ENCODE measurements at places on chromosomes 16 and 17.
A peak's percentile ranks its signal among the peaks of the same experiment; 100 is the strongest.

DNA sequence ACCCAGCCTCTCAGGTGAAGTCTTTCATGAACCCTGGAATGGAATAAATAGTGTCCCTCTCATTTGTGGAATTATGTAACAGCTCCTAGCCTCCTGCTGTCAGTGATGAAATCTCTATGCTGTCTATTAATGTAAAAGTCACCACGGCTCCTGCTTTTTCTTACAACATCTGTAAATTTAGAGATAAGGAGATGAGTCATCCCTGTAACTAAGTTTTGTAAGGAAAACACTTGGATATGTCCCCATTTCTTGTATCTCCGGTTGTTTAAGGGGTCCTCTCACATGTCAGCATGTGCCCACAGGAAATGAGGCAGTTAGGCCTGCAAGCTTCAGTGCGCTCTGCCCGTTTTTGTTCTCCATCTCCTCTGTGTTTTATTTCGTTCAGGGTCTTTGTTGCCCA lies 2.8 kb upstream of the NAT9 start:
- peak; percentile 79 for DNase-seq

DNA sequence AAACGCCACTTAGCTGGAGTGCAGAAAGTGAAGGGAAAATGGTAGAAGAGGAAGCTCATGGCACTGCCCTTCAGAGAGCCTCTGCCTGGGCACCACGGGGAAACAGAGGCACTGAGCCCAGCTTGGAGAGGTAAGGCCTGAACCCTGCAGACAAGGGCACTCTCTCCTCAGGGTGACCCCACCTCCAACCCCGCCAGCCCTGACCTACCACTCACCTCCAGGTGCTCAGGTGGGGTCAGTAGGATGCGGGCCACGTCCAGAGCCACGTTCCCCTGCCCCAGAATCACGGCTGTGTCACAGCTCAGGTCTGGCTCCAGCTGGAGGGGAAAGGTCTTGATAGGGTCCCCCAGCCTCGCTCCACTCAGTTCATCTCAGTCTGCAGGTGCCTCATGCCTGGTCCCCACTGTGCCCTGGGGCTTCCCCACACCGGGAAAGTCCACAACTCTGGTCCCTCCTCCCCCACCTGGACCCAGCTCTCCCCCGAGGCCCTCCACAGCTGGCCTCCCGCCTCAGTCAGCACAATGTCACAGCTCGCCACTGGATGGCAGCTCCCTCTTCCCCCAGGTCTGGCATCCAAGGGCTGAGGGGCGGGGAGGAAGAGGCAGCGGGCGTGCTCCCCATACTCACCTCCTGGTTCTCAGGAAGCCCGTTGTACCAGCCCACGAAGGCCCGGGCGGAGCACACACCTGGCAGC lies 6.0 kb upstream of the GRIN2C start:
- DNase-seq: no peak

- no peak for DNase-seq
Measured at GRCh38 chr16:88687254-88687576, 908 bp upstream of the SNAI3 start.

DNA sequence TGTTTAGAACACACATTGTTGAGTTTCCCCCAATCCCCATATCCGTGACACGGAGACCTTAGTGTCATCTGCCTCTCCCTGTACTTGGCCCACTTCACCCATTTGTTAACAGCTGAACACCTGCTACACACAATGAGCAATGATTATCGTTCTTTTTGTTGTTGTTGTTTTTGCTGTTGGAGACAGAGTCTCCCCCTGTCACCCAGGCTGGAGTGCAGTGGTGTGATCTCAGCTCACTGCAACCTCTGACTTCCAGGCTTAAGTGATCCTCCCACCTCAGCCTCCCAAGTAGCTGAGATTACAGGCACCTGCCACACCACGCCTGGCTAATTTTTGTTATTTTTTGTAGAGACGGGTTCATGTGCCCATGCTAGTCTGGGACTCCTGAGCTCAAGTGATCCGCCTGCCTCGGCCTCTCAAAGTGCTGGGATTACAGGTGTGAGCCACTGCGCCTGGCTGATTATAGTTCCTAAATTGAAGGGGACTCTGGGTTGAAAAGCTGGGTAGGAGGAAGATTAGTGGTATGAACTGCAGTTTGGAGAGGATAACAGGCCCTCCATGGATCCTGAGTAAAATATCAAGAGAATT lies 21.6 kb downstream of the NDE1 start:
- DNase-seq: no peak

GRCh38 chr16:75023009-75023408 lies 24.2 kb downstream of the ZNRF1 start:
- no peak for DNase-seq

All from suppressor macrophage (primary cell).